ENCODE measurements at places on chromosomes 16 and 17. TPM values are rescaled to one million over a fixed set of nuclear protein-coding genes. Genes with fewer than 3 reads are reported as not detected.

- no peak for DNase-seq
Observed at GRCh38 chr17:50058296-50058953, 2.5 kb downstream of the ITGA3 start.

- DNase-seq = no peak
Observed at GRCh38 chr17:77779711-77780539, 178.6 kb upstream of the TNRC6C start.

The RCVRN gene
- 0.37 TPM for polyA plus RNA-seq

GRCh38 chr17:14351493-14351892 is 50.6 kb downstream of the HS3ST3B1 start:
- no peak for DNase-seq

DNA sequence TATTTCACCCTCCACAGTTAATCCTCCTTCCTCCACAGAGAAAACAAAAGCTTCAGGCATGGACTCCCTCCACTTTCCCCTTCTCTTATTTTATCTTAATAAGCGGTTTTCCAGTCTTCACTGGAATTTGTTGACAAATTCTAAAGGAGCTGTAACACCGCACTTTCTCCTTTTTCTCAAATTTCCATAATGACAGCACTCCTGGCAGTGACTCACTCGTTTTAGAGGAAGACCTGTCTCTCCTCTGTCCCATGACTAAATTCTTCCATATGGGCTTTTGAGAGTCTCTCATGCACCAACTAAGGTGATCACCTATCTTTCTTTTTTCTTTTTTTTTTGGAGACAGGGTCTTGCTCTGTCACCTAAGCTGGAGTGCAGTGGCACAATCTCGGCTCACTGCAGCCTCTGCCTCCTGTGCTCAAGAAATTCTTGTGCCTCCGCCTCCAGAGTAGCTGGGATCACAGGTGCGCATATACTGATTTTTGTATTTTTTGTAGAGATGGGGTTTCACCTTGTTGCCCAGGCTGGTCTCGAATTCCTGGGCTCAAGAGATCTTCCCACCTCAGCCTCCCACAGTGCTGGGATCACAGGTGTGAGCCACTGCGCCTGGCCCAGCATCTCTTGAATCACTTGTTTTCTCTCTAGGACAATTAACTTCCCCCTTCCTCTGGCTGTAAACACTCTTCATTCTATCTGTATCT is 7.7 kb downstream of the ITGAM start:
- DNase-seq = no peak

DNA sequence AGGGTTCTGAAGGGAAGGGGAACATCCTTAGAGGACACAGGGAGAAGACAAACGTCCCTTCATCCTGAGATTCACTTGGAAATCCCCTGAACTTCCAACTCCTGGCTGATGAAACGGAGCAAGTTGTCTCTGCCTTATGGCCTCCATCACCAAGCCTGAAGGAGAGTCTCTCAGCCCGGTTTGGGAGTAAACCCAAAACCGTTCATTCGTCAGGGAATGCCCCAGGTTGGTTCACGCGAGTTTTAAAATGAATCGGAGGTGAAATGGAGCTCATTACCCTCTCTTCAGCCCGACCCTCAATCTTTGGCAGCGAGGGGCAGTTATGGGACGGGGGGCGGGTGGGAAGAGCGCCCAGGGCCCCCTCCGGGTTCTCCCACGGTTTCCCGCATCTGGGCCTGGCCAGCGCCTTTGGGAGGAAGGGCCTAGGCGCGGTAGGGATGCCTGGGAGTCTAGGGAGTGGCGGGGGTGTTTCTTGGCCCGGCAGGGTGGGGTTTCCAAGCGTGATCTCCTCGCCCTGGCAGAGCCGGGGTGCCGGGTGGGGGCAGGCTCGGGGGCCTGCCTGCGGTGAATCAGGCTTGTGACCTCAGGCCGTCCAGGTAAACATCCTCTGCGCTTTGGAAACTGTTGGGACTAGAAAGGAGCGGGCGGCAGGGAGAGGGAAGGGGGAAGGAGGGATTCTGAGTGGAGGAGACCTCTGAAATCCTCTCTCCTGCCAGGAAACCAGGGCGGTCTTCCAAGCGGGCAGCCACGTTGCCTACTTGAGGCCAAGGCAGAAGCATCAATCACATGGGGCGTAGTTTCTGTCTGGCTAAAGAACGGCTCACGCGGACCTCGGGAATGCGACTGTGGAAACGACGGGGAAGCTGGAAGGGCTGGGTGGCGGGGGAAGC is 24.1 kb upstream of the HOXB13 start:
- no peak for DNase-seq

- no peak for DNase-seq
Observed at GRCh38 chr17:44007346-44008204, 3.2 kb downstream of the NAGS start.

DNA sequence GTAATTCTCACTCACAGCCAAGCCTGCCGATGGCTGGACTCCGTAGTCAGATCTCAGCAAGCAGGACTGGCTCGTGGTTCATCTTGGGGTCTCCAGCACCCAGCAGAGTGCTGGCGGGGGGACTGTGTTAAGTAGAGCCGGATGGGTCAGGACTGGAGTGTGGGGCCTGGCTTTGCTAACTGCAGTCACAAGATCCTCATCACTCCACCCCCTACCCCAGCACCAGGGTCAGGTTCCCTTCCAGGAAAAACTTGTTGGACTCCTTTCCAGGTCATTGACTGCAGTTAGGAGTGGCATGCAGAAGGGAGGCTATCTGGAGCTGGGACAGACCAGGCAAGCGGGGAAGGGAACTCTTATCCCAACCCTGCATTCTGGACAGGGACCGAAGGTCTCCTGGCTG is 6.0 kb downstream of the CIITA start:
- no peak for DNase-seq

DNA sequence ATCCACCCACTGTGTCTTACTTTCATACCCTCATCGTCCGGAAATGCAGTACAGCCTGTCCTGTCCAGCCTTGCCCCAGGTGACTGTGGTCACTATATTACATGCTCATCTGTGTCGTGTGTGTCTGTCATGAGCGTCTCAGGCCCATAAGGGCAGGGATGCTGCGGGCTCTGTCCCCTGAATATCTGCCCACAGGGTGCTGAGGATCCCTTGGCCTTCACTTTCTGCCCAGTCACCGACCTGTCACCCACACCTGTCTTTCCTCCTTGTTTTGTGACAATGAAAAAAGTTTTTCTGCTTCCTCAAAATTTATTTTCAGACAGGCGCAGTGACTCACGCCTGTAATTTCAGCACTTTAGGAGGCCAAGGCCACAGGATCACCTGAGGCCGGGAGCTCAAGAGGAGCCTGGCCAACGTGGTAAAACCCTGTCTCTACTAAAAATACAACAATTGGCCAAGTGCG is 1.4 kb upstream of the CTRB1 start:
- DNase-seq = no peak

- no peak for DNase-seq
Observed at GRCh38 chr17:22277595-22277994, 585.3 kb downstream of the KCNJ18 start.

The HSD17B1 gene
- polyA plus RNA-seq = 3.0 TPM

GRCh38 chr16:87463722-87464690 is 28.8 kb downstream of the ZCCHC14 start:
- no peak for DNase-seq

GRCh38 chr17:9195961-9196670 is 174.8 kb downstream of the NTN1 start:
- DNase-seq = no peak

GRCh38 chr17:47693731-47694580 is at the start of gene TBKBP1:
TBKBP1 (plus strand) TSS chr17:47694161; CDS start chr17:47696113, 1,952 bp downstream.
- DNase-seq = no peak

GRCh38 chr16:3701531-3701930 is 15.8 kb downstream of the TRAP1 start:
- DNase-seq = no peak

The SOST gene
- polyA plus RNA-seq = 51.9 TPM

DNA sequence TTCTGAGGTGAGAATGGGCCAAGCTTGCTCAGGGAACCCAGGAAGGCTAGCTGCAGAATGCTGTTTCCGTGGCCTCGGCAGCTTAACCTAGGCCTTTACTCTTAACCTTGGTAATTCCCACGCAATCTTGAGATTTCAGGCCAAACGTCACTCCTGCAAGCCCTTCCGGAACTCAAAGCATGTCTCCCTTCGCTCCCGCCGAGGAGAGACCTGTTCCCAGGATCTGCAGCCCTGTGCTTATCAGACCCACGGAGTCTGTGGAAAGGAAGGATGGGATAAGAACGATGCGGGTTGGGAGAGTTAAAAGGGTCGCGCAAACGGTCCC is 524 bp upstream of the ZFP3 start:
- DNase-seq = no peak

The OR1A1 gene
- polyA plus RNA-seq = not detected

DNA sequence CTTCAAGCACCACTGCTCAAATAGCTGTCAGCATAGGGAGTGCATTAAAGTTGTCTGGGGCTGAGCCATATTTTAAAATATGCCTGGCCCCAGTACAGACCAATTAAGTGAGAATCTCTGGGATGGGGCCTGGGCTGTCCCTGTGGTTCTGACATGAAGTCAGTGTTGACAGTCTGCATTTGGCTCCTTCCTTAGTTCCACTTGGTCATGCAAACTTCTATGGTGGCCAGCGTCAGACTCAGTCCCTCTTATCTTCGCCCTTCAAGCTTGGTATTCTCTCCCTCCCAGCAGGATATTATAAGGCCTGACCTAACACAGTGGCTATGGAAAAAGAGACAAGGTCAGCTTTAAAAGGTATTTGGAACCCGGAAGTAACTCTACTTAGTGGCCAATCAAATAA is 177.2 kb downstream of the PMP22 start:
- DNase-seq = no peak

DNA sequence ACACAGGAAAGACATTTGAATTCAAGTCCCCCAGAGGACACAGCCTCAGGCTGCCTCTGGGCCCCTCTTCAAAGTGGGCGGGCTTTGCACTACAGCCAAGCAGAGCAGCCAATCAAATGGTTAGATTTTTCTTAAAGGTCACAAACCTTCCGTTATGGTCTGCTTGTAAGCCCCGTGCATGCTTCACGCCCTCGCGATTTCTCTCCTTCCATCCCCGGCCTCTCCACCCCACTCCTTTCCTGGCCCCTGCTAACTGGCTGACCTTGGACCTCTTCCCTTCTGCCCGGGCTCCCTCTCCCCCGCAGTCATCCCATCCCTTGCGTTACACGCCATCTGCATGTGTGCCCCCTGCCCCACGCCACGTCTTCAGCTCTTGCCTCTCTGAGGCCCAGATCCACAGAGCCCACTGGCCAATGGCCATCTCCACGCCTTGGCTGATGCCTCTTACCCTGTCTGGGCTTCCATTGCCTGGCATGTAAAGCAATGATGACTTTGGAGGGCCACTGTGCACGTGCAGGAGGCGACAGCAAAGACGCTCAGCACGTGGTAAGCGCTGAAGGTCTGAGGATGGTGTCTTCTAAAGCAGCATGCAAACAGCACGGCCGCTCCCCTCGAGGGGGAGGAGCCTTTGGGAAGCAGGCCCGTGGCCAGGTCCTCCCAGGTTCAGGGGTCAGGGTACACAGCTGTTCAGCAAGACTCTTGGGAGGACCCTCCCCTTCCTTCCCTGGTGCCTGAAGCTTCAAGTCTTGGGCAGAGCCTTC is 86.8 kb downstream of the ZDHHC7 start:
- DNase-seq = no peak

DNA sequence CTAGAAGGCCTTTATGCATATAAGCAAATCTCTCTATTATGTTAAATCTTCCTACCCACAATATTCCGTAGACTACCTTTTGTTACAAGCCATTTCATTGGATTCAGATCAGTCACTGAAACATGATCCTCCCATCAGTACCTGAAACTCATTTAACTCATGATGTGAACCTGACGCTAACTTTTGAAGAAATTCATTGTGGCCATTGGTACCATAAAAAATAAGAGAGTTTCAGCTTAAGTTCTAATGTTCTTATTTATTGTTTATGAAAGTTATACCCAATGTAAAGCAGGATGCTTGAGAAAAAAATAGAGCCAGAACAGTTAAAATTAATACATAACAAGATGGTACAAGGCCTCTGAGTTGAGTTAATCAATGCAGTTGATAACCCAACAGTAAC is 439.6 kb downstream of the KCNJ2 start:
- DNase-seq = no peak

The GDPD1 gene
- 11.8 TPM for polyA plus RNA-seq

GRCh38 chr17:39573447-39574298 is 34.0 kb downstream of the NEUROD2 start:
- no peak for DNase-seq

GRCh38 chr16:28326881-28327610 is 34.7 kb downstream of the SBK1 start:
- DNase-seq = no peak

GRCh38 chr16:66904846-66905632 is 13.6 kb downstream of the CDH16 start:
- DNase-seq = no peak

GRCh38 chr16:53841884-53842283 is 137.9 kb downstream of the FTO start:
- DNase-seq = no peak

The HCRT gene
- polyA plus RNA-seq = not detected

The OTOP3 gene
- polyA plus RNA-seq = not detected

The CLEC18A gene
- 59.7 TPM for polyA plus RNA-seq

GRCh38 chr17:30534938-30535921 is 58.0 kb downstream of the GOSR1 start:
- no peak for DNase-seq

The ADAM11 gene
- polyA plus RNA-seq = 2.0 TPM

GRCh38 chr17:12898110-12898509 is 108.8 kb downstream of the ARHGAP44 start:
- DNase-seq = no peak

DNA sequence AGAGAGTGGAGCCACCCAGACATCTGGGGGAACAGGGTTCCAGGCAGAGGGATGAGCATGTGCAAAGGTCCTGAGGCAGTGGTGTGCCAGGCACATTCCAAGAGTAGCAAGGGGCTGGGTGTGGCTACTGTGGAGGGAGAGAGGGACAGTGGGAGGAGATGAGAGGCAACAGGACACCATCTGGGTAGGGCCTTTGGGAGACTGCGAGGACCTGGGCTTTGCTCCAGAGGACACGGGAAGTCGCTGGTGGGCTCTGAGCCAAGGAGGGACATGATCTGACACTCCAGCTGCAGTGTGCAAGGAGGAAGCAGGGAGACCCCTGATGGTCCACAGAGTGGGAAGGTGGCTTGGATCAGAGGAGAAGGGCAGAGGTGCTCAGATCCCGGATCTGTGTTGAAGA is 56.7 kb upstream of the MED9 start:
- no peak for DNase-seq

DNA sequence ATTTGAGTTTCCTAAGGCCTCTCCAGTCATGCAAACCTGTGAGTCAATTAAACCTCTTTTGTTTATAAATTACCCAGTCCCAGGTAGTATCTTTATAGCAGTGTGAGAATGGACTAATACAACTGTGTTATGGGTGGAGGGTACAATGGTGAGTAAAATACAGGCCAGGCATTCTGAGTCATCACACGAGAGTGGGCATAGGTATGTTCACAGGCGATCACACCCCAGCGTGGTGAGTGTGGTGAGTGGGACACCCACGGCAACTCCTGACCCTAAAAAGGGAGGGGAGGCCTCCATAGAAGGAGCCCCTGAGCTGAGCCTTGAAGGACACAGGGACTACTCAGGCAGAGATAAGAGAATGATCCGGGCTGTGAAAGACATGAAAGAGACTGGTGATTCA is 22.6 kb upstream of the MAPT start:
- no peak for DNase-seq

- DNase-seq = no peak
Observed at GRCh38 chr16:86881861-86882273, 303.5 kb downstream of the FOXL1 start.

The ARL5C gene
- not detected for polyA plus RNA-seq

All from right renal cortex interstitium (tissue), 3 donors.